ENCODE measurements at places on chromosomes 6 and 20.
A peak's percentile ranks its signal among the peaks of the same experiment; 100 is the strongest.

DNA sequence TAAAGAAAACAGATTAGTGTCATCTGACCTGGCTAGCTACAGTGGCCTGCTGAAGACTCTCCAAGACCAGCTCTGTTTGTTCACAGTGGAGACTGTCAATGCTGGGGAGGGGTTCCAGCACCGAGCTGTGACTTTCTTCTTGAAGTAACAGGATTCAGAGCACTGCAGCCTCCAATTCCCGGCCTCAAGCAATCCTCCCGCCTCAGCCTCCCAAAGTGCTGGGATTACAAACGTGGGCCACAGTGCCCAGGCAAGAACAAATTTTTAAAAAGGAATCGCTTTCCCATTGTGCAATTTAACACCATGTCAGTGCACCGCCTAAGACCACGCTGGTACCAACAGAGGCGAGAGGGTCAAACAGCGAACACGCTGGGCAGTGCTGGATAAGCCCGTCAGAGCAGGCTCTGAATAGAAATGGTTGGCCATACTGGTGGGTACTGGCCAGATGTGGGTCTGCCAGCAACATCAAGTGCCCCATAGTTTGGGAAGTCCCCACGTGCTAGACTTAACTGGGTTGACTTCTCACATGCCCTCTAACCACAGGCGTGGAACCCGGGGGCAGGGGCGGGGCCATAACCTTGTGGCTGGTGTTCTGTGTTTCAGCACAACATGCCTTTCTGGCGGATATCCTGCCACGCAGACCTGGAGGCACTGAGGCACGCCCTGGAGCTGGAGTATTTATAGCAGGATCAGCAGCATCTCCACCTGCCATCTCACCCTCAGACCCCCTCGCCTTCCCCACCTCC is 168.9 kb downstream of the ZMYND8 start:
- DNase-seq = no peak

- DNase-seq = no peak
These were observed 4.1 kb upstream of the SHLD1 start for GRCh38 chr20:5746064-5746463.

DNA sequence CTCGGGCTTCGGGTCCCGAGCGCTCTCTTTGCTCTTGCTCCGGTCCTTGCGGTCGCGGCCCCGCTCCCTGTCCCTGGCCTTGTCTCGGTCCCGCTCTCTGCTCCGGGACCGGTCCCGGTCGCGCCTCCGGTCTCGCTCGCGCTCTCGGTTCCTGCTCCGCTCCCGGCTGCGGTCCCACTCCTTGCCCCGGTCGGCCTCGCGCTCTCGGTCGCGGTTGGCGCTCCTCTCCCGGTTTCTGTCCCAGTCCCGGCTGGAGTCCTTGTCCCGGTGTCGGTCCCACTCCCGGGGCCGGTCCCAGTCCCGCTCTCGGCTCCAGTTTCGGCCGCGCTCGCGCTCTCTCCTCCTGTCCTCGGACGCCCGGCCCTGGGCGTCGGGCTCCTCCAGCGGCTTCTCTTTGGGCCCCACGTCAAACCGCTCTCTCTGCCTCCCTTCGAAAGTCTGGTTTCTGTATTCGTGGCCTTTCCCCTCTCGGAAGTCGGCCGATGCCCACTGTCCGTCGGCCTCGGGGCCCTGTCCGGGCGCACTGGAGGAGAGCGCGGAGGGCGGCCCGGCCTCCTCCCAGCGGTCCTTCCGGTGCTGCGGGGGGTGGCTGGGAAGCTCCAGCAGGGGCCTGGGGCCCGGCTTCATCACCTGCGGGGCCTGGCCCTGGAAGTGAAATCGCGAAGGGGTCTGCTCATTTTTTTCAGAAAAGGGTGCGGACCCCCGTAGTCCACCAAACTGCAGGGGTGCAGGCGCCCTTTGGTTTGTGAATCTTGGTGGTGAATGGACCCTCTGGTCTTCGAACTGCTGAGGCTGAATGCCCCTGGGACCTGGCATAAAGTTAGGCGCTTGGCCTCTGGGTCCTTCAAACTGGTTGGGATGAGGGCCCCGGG is 17.9 kb upstream of the TCFL5 start:
- no peak for DNase-seq

DNA sequence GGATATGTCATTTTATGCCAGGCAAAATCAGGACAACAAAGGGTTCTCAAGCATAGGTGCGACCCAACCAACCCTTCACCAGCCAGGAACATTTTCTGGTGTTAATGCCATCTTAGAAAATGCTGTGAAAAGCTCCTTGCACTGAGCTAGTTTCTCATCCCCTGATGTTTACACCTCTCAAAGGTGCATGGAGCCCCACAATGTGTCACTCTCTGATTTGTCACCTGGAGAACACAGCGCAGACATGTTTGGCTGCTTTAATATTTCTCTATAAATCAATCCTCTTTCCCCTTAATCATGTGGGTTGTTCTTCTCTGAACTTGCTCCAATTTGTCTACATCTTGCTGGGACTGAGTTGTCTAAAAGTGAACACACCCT is 244.3 kb downstream of the TSHZ2 start:
- no peak for DNase-seq

GRCh38 chr20:44170816-44171410 is 16.1 kb downstream of the JPH2 start:
- peak; percentile 10 for DNase-seq

DNA sequence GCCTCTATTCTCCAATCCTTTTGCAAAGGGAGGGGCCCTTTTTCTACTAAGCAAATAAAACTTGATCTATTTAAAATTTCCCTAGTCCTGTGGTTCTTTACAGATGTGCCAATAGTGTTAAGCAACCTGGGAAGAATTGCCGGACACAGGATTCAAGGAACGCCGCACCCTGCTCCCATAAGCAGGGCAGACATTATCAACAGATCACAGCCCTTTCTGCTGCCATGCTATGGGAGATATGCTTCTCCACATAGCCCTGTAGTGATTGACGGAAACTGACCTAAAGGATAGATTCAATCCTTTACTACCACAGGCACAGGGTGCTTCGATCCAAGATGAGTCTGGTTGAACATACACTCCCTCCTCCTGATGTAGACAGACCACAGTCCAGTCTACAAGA is 118.4 kb upstream of the TRAF3IP2 start:
- peak; percentile 48 for DNase-seq

DNA sequence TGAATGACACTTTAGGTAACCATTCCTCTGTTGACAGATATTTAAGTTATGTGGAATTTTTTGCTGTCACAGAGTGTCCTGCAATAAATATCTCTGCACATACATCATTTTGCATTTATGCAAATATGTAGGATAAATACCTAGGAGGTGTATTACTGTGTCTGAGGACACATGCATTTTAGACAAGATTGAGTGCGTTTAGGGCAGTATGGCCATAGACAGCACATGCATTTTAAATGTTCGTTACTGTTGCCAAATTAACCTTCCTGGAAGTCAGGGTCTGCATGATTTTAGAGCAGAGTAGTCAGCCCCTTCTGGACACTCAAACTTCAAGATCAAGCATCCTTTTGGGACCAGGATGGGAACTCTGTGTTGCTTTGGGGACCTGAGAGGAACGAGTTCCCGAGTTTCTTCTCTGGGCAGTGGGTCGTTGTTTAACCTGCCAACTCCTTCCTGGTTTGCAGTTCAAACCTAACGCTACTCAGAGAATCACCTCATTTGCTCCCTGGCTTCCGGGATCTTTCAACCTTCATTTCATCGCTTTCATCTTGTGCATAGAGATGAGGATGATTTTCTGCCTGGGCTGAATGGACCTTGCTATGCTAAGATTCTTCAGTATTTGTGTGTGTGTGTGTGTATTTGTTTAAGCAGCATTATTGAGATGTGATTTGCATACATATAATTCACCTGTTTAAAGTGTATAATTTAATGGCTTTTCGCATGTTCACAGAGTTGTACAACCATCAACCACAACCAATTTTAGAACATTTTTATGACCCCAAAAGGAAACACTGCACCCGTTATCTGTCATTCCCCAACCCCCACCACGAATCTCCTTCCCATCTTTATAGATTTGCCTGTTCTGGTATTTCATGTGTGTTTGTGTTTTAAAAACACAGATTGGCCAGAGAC is 9.8 kb downstream of the BCAS4 start:
- DNase-seq = no peak
